ENCODE measurements at places on chromosomes 16 and 17.

GRCh38 chr17:238071-238963, 56.9 kb upstream of the DOC2B start:
- no peak for DNase-seq

DNA sequence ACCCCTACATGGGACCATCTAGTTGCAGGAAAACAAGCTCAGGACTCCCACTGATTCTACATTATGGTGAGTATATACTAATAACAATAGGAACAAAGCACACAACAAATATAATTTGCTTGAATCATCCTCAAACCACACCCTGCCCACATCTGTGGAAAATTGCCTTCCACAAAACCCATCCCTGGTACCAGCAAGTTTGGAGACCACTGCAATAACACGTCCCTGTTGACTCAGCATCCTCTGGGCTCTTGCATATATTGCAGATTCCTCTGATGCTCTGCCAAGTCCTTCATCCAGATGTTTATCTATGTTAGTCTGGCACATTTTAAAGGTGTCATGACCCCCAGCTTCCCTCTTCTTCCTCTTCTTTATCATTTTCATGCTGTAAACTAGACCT, 138.4 kb downstream of the PCTP start:
- DNase-seq, result no peak

DNA sequence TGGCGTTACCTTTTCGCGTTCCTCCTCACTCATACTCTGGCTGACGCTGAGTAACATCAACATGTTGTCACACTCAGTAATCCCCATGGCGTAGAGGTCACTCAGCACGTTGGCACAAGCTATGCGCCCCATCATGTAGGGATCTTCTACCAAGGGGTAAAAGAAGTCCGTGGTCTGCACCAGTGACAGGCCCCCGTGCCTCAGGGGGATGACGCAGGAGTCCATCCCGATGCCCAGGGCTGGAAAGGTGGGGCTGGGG, 596 bp downstream of the SEPHS2 start:
- no peak for DNase-seq

GRCh38 chr16:72362973-72363372, 191.0 kb upstream of the PMFBP1 start:
- no peak for DNase-seq

DNA sequence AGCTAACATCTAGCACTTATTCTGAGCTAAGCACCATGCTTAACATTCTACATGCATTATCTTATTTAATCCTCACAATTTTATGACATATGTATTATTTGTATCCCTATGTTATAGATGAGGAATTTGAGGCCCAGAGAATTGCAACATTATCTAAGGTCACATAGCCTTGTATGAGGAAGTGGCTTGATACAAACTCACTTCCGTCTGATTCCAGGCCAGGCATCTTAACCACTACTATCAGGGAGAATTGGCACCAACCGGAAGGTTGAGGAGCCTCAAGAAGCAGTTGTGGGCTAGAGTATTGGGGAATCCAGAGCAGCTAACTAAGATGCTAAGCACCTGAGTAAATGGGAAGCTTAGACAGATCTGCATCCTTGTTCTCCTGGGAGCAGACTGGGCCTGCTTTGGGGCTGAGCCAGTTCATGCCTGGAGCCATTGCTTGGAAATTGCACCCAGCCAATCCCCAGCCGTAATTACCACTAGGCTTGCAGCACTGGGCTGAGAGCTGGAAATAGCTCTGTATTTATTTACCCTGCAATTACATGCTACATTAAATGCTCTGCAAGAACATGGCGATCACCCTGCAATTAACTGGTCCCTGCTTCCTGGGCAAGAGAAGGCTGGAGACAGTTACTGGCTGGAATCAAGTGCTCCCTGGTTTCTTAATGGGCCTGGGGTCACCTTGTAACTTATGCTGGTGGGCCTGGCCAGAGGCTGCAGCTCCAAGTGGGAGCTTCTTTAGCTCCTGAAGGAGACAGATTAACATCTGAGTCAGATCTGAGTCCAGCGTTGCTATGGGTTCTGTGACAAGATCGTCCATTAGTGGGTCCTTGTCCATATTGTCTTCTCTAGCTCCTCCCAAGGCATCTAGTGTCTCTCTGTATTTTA, 273.1 kb upstream of the CCL2 start:
- DNase-seq, result no peak

DNA sequence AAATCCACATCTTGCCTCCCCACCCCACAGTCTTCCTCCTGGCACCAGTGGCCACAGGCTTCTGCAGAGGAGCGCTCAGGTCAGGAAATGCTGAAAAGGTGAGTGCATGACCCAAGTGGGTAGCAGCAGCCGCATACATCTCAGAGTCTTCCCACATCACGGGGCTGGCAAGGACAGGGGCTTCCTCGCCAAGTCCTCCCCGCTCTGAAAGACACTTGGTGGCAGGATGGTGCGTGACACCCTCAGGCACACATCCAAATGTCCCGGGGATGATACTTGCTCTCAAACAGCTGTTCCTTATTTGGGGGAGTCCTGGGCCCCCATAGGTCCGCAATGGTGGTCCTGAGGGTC, 8.8 kb upstream of the SLC16A5 start:
- DNase-seq, result no peak
